GM04504 (cell line): ENCODE measurements at places on chromosomes 13 and 19.

DNA sequence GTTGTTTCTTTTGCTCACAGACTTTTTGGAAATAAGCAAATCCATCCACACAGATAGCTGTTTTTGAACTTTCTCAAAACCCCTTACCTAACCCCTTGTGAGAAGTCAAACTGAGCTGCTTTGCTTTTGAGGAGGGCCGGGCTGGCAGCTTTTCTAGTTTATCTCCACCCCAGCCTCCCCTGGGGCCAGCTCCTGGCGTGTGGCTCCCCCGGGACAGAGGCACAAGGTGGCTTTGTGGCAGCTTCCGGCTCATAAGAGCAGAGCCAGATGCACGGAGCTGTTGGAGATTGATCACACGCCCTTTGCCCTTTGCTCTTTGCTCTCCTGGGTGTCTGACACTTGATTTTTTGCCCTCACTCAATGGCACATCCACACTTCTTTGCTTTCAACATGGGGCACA lies 24.9 kb upstream of the RNF113B start:
- no peak for DNase-seq

DNA sequence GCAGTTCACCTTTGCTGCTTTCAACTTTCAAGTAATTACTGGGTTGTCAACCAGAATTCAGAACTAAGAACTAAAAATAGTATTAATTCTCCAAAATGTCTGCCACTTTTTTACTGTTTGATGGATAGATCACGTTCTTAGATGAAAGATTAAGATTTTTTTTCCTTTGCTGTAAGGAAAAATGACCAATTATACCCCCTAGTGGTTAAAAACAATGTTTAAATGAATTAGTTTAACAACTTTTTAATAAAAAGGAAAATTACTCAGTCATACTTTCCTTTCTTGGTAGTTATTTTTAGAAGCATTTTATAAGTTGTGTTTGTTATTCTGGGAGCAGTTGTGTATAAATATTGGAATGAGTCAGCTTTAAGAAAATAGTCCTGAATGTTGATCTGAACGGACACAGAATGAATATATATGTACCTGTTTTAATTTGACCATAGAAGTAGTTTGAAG lies 4.6 kb downstream of the TM9SF2 start:
- DNase-seq: no peak

- no peak for DNase-seq
Measured at GRCh38 chr19:36212895-36213294, 1.6 kb downstream of the ZNF565 start.

GRCh38 chr19:38228491-38229439 lies 4.7 kb upstream of the DPF1 start:
- no peak for DNase-seq

GRCh38 chr13:93227878-93228642 lies 1.5 kb downstream of the GPC6 start:
- peak; percentile 75 for DNase-seq

DNA sequence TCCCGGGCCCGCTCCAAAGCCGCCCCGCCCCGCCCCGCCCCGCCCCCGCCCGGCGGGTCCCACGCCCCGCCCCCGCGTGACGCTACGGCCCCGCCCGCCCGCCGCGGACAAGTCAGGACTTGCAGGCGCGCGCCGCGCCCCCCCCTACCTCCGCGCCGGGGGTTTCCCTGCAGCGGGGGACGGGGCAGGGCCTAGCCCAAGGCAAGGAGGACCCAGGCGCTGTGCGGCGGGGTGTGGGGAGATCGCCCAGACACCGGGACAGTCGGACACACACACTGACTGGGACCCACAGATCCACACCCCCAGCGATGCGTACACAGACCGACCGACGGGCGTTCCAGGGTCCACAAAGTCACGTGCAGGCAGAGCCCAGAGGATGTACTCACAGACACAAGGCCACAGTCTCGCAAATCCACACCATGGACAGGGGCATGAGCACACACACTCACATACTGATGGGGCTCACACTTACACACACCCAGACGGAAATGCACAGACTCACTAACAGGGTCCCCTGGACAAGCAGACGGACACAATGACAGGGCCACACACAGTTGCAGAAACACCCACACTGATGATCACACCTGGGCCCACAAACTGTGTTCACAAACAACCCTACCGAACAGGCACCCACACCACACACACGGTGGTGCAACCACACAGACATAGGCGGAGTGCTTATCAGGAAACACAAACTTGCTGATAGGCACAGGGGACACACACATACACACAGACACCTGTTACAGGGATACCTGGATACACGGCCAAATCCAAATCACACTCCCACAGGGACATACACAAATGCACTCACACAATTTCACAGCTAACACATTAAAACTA lies 436 bp upstream of the BBC3 start:
- DNase-seq: peak; percentile 75

- DNase-seq: no peak
Measured at GRCh38 chr13:41942462-41943094, 18.3 kb downstream of the VWA8 start.

GRCh38 chr19:16087940-16088339 lies 11.6 kb downstream of the TPM4 start:
- no peak for DNase-seq

- no peak for DNase-seq
Measured at GRCh38 chr13:75461314-75461713, 20.7 kb downstream of the TBC1D4 start.

- peak; percentile 59 for DNase-seq
Measured at GRCh38 chr19:43700395-43701000, 15.4 kb upstream of the IRGC start.

- DNase-seq: no peak
Measured at GRCh38 chr13:20673715-20674114, 29.8 kb upstream of the IL17D start.

GRCh38 chr19:35392742-35393715 lies 22.2 kb downstream of the GPR42 start:
- no peak for DNase-seq

DNA sequence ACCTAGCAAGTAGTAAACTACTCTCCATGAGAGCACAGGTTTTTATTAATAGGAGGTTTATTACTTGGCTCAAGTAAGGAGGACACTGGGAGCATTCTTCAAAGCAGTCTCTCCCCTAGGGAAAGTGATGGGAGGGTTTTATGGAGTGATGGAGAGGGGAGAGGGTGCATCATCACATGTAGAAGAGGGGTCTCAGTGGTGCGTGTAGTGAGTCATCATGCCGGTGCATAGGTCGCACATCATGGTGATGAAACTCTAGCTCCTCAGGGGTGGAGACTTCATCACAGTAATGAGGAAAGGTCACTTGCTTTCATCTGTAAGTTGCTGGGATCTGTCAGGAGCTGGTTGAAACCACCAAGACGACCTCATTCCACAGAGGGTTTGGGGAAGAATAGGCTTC lies 210.8 kb upstream of the UBL3 start:
- DNase-seq: no peak

DNA sequence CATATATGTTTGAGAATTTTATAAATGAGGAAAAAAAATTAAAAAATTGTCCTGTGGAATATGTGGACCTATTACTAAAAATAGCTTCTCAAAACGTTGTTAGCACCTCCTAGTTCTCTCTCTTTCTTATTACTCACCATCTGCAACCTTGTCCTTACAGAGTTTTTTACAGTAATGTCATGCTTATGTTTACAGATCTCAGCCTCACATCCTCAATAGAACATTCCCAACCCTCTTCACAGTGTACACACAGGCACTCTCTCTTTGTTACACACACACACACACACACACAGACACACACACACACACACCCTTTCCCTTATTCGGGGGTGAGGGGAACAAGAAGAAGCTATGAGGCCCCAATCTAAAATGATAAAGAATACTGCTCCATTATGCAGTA lies 197.7 kb downstream of the SLITRK6 start:
- no peak for DNase-seq

DNA sequence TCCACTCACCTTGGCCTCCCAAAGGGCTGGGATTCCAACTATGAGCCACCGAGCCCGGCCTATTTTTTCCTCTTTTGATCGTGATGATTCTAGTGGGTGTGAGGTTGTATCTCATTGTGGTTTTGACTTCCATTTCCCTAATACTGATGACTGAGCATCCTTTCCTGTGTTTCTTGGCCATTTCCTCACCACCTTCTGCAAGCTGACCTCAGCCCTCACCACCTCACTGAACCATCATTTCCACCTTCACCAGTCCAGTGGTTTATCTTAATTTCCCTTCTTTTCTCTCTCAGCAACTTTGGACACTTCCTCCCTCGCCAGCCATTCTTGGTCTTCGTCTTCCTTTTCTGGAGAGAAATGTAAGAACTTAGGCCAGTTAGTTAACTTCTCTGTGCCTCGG lies 13.0 kb upstream of the BICRA start:
- no peak for DNase-seq

- DNase-seq: no peak
Measured at GRCh38 chr19:49560358-49560900, 19.9 kb downstream of the NOSIP start.

DNA sequence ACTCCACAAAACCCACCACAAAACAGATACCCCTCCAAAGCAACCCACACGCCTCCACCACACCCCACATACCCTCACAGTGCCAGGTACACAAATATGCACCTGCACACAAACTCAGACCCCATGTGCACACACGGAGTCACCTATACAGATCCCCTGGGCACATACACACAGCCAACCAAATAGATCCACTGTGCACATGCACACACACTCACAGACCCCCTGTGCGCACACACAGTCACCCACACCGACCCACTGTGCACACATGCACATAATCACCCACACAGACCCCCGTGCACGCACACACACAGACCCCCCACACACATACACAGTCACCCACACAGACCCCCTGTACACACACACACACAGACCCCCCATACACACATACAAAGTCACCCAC lies 107.8 kb downstream of the HSPH1 start:
- DNase-seq: no peak

- DNase-seq: peak; percentile 76
Measured at GRCh38 chr13:40109351-40109844, 453.9 kb downstream of the COG6 start.
